Ammon's horn (tissue), 1 donor: ENCODE measurements at places on chromosomes 11 and 22.
A peak's percentile ranks its signal among the peaks of the same experiment; 100 is the strongest.

- DNase-seq, result no peak
Measured at GRCh38 chr11:3623121-3623520, 18.7 kb downstream of the ART5 start.

- no peak for DNase-seq
Measured at GRCh38 chr11:130593064-130593463, 144.6 kb downstream of the ADAMTS15 start.

GRCh38 chr22:38034278-38034882, 22.8 kb upstream of the PICK1 start:
- peak; percentile 94 for DNase-seq

DNA sequence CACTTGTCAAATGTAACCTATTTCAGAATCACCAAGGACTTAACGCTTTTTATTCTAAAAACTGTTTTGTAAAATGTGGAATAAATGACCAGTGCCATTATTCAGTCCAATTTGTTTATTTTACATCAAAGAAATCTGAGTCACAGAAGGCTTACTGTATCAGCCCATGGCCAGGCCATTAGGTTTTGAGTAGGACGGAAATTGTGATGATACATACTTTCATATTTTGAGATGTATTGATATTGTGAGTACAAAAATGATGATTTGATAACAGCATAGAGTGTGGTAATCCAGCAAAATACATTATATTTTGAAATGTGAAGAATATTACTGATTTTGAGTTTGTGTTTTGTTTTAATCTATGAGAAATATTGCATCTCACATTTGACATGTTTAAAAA, 81.1 kb downstream of the PIWIL3 start:
- no peak for DNase-seq

DNA sequence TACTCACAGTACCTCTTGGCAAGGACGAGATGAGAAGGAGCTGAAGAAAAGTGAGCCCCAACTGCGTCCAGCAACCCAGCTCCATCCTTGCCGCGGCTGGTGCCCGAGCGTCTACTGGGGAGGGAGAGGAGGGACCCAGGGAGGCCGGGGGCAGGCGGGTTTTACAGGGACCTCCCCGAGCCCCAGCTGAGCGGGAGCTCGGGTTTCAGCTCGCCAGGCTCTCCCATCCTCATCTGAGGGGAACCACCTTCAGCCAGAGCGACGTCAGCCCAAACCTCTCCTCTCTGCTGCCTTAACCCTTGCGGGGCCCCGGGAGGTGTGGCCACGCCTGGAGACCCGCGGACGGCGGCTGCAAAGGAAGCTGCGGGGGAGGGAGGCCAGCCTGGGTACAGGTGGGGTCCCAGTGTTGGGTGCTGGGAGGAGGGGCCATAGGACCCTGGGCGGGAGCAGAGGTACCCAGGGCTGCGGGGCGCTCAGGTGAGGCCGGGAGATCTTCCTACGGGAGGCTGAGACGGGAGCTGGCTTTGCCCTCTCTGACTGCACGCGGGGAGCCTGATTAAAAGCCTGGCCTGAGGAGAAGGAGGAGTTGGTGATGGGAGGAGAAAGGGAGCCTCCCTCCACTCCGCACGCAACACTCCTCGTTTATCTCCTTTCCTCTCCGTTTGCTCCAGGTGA, at the start of gene PAMR1:
TSS of gene PAMR1 (minus strand) at position 116 of the 675 bp plus-strand sequence. CDS start at position 85, 31 bp downstream.
- DNase-seq, result peak; percentile 22

GRCh38 chr22:33451866-33452469, 393.8 kb upstream of the SYN3 start:
- no peak for DNase-seq

DNA sequence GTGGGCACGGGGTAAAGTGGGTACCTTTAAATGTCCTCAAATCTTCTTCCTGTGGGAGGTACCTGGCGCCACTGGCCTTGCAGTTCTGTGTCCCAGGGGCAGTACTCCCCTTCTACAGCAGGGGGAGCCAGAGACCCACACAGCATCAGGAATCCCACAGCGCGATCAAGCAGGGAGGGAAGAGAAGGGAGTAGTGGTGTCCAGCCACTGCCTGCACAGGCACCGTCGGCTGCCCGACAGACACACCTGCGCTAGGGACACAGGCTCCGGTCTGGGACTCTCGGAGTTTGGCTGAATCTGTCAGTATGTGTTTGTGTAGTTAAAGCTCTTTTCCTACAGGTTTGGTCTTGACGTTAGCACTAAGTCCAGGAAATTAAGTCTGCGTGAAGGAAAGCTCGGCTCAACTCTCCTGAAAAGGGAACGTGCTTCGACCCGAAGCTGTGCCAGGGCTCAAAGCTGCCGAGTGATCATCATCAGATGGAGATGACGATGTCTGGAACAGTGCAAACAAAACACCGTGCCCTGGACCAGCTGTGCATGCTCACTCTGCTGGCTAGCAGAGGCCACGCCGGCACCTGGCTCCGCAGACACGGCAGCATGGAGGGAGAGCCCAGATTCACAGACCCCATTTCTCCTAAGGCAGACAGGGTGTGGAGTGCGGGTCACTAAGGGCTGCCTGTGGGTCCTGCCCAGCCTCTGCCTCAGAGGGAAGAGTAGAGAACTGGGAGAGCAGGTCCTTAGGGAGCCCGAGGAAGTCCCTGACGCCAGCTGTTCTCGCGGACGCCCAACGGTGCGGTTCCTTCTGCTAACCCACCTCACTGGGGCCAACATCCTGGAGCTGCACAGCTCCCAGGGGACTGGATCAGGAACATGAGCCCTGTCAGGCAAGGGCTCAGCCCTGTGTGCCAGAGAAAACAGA, 56.0 kb upstream of the BID start:
- peak; percentile 92 for DNase-seq

DNA sequence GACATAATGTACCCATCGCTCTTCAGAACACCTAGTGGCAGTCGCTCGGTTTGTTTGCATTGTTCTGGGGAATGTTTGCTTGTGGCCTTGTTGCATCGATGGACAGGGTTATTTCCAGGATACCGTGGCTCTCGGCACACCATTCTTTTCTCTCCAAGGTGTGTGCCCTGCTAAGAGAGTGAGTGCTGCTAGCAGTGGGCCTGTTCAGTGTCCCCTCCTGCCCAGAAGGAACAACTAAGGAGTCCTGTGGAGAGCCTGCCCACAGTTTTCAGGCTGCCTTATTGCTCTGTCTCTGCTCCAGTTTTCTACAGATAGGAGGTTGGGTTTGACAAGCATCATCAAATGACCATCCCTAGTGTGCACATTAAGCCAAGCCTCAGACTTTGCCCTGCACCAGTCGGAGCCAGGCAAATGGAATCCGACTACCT, 1.4 kb downstream of the CRY2 start:
- DNase-seq, result no peak

DNA sequence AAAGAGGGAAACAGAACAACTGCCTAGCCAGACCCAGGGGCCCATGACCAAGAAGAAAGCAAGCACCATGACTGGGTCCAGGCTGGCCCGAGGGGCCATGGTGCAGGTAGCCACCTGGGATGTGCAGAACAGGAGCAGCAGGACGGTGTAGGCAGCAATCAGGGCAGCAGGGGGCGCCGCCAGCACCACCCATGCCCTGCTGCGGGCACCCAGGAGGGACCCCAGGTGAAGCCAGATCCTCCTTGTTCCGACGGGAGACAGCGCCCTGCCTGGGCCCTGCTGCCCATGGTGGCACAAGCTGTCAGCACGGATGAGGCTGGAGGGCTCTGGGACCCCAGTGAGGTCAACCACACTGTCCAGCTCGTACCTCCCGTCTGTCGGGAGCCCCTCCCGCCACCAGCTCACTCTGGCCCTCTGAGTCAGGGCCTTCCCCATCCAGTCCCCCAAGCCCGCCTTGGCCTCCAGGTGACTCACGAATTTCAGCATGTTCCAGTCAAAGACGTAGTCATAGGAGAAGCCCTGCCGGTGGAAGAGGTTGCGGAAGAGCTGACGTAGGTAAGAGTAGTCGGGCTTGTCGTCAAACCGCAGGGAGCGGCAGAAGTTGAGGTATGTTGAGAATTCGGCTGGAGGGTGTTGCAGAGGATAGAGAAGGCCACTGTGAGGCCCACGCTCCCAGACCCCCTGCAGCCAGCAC, 18.8 kb downstream of the CSNK1E start:
- no peak for DNase-seq

GRCh38 chr22:45575607-45576272, 73.1 kb downstream of the FBLN1 start:
- DNase-seq, result no peak

- DNase-seq, result peak; percentile 35
Measured at GRCh38 chr11:36485298-36486002, 24.6 kb downstream of the TRAF6 start.

DNA sequence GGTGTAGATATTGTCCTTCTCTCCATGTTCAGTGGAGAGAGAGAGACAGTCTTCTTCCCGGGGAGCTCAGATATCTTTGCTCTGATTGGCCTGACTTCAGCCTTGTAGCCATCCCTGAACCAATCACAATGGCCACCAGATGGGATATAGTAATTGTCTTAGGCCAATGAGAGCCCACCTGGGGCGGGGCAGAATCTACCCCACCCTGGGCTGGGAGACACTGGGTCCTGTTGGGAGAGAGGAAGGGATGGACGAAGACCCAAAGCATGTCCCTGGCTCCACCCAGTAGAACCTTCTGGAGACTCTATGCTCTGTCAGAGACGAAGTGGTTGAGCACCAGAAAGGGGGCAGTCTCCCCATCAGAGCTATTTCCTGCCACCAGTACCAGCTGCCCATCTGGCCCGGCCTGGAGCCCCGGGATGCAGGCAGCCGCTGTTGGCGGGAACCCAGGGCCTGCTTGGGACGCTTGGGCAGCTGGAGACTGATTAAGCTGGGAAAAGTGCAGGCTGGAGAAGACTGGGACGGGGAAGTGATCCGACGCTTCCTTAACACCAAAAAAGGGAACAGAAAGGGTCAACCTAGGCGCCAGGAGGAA, 31.6 kb upstream of the CBX7 start:
- DNase-seq, result no peak

DNA sequence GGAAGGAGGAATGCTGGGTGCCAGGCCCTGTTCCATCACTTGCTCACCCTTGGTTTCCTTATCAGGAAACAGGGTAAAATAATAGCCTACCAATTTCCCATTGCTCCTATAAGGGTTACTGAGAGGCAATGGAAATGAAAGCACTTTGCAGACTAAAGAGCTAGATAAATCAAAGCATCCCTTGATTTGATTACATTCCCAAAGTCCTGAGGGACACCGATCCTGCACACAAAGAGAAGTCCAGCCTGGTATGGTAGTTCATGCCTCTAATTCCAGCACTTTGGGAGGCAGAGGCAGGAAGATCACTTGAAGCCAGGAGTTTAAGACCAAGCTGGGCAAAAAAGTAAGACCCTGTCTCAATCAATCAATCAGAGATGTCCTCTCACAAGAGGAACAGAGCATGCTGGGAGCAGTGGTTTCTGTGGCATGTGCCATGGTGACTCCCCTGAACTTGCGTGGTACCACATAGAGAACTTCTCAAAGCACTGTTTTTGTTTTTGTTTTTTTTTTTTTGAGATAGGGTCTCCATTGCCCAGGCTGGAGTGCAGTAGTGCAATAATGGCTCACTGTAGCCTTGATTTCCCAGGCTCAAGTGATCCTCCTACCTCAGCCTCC, 10.7 kb downstream of the TBC1D10A start:
- DNase-seq, result no peak

DNA sequence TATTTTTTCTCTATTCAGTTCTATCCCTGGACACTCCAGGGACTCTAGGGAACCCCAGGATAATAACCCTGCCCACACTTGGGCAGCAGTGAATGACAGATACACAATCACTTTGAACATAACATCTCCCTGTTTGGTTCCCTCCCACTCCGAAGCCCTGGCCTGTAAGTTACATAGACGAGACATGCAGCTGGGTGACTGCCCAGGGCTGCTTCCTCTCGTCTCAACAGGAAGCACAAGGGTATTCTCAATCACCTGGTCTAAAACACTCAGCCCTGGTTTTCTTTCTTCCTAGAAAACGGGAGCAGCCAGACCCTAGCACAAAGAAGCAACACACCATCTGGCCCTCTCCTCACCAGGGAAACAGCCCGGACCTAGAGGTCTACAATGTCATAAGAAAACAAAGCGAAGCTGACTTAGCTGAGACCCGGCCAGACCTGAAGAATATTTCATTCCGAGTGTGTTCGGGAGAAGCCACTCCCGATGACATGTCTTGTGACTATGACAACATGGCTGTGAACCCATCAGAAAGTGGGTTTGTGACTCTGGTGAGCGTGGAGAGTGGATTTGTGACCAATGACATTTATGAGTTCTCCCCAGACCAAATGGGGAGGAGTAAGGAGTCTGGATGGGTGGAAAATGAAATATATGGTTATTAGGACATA, 19.4 kb downstream of the LAYN start:
- DNase-seq, result no peak

DNA sequence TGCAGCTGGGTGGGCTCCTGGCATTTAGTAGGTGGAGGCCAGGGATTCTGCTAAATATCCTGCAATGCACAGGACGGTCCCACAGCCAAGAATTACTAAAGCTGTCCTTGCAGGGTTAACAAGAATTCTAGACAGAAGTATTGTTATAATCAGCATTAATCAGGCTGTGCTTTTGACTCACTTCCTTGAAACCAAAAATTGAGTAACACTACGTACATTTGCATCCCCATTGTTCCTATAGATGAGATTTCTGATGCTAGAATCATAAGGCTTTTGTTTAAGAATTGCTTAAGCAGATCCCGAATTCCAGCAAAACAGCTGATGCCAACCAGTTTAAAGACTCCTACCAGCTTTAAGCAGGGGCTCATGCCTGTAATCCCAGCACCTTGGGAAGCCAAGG, 11.4 kb downstream of the SLC6A5 start:
- no peak for DNase-seq

- DNase-seq, result no peak
Measured at GRCh38 chr22:49392841-49393510, 434.7 kb downstream of the BRD1 start.

DNA sequence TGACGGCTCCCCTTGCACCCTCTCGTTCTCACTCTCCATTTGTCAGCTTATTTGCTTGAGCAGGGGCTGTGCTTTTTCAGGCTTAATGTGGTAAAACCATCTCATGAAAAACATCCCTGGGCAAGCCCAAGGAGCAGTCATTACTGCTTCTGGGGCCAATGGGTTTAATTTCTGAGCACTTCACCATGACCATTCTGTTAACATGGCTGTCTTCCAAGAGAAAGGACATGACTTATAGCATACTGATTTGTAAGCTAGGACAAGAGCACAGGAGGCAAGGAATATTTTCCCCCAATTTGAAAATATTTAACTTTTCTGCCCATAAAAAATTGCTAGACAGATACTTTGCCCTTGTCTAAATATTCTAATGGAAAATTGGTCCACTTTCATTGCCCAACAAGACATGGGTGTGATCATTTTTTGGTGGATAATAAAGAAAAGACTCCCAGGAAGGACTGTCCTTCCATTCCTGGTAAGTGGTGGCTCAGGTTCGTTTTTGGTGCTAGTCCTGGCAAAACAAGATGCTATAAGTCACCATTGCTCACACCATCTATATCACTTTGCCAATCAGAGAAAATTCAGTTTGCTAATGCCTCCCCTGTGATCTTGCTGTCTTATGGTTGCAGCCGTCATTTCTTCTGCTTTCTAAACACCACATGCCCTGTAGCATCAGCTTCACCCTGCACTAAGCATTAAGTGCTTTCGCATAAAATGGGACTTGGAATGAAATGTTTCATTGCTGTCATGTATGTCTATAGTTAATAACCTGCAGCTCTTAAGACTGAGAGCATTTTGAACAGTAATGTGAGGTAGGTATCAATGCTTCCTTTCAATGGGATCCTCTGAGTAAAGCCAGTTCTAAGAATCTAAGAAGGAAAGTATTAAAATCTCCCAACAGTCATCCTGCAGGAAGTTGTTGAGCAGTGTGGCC, 108.5 kb downstream of the DBX1 start:
- DNase-seq, result no peak
